ENCODE measurements at places on chromosomes 5 and 9.

- DNase-seq = no peak
Measured at GRCh38 chr9:102974530-102974929, 20.6 kb upstream of the CYLC2 start.

DNA sequence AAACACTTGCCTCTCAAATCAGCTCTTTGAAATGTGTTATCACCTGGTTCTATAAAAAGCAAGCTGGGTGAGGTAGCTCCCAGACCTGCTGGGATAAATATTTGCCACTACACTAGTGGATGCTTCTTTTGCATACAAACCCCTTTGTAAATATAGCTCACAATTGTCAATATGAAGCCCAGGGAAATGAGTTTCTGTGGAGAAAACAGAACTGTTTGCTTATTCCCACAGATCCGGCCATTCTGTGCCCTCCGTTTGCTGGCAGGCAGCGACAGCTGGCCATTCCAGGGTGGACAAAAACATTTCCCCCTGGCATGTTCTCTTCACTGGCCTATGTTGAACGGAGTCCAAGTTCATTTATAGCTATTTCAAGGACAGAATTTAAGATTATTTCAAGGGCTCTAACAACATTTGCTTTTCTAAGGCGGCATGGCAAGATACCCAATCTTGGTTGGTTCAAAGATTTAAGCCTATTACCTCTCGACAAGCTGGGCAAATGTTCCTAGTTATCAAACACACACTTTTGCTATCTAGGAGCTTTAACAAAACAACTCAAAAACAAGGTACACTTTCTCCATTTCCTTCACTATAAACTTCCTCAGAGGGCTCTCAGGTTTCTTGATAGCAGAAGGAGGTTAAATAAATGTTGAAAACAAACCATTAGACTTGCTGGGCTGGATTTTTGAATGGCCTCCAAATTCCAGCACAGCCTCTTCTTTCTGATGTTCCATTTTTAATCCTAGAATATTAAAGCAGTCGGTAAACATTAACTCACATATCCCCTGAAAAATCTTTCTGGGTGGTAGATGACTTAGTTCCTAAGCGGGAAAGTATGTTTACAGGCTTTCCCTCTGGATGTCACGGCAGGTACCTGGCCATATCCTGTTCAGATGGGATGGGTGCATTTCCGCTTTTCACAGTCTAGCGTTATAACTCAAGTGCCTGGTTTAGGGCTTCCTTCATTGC, 332.3 kb downstream of the PLK2 start:
- no peak for DNase-seq

DNA sequence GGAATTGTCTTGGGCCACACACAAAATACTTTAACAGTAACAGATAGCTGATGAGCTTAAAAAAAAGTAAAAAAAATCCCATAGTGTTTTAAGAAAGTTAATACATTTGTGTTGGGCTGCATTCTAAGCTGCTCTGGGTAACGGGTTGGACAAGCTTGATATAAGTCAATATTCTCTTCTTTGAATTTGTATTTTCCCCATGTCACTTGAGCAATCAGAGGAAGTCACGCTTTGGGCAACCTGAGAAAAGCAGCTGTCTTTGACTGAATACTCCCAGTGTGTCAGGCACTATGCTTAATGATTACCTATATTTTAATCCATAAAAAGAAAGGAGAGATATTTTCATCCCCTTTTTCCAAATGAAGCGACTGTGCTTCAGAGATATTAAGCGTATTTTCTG, 84.9 kb downstream of the ATP10B start:
- no peak for DNase-seq

DNA sequence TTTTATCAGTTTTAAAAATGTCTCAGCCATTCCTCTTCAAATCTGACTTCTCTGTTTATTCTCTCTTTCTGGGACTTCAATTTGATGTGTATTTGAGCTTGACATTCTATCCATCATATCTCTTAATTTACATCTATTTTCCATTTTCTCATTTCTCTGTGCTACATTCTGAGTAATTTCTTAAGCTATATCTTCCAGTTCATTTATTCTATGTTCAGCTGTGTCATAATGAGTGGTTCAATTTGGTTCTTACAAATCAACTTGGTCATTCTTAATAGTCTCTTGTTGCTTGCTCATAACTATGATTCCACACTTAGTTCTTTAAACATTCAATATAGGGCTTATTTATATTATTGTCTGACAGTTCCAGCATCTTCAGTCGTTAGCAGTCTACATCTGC, 16.9 kb downstream of the CKMT2 start:
- no peak for DNase-seq

DNA sequence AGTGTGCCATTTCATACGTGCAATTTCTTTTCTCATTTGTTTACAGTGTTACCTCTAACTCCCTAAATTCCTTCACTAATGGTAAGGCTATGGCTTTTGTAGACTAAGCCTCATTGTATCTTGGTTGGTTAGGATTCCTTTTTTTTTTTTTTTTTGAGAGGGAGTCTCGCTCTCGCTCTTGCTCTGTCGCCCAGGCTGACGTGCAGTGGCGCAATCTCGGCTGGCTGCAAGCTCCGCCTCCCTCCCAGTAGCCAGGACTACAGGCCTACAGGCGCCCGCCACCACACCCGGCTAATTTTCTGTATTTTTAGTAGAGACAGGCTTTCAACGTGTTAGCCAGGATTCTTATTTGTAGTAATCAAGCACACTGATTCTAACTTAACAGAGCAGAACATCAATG, 57.7 kb downstream of the SPEF2 start:
- DNase-seq = no peak

DNA sequence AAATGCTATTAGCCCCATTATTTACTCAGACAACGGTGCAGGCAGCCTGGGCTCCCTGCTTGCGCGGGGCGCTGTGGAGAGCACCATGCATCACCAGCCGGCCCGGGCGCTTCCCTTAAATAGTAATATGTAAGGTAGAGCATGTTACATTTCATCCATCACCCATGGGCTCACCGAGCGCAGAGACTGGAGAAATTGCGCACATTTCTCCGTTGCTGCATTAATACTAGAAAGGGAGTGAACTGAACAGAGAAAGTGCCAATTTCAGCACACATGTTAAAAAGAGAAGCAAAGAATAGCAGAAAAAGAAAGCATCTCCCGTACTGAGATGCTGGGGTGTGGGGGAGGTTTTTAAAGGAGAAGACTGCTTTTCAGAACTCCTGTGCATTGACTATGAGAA, 400.3 kb downstream of the ZSWIM6 start:
- DNase-seq = no peak

GRCh38 chr9:131312822-131313770, 23.6 kb downstream of the PLPP7 start:
- no peak for DNase-seq

DNA sequence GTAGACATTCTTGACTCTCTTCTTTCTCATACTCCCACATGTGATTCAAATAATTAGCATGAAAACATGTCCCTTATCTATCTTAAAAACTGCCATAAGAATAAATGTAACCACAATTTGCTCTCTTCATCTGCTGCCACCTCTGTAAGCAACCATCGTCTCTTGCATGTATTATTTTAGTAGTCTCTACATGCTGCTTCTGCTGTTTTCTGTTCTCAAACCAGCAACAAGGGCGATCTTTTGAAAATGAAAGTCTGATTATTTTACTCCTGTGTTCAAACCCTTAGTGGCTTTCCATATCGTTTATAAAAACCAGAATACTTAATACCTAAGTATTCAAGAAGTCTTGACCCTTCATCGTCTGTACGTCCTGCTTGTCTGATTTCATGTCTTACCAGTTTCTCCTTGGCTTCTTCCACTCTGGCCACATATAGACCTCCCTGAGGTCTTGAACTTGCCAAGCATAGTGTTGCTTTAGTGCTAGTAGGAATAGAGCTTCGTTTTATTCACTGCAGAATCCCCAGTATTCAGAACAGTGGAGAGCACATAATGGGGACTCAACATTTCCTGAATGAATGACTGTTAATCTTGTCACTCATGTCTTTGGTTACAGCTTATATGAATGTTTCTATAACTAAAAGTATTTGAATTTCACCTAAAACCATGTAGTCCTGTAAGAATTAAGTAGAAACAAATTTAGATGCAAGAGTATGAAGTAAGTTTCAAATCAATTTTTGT, 10.6 kb downstream of the CDC42SE2 start:
- no peak for DNase-seq

DNA sequence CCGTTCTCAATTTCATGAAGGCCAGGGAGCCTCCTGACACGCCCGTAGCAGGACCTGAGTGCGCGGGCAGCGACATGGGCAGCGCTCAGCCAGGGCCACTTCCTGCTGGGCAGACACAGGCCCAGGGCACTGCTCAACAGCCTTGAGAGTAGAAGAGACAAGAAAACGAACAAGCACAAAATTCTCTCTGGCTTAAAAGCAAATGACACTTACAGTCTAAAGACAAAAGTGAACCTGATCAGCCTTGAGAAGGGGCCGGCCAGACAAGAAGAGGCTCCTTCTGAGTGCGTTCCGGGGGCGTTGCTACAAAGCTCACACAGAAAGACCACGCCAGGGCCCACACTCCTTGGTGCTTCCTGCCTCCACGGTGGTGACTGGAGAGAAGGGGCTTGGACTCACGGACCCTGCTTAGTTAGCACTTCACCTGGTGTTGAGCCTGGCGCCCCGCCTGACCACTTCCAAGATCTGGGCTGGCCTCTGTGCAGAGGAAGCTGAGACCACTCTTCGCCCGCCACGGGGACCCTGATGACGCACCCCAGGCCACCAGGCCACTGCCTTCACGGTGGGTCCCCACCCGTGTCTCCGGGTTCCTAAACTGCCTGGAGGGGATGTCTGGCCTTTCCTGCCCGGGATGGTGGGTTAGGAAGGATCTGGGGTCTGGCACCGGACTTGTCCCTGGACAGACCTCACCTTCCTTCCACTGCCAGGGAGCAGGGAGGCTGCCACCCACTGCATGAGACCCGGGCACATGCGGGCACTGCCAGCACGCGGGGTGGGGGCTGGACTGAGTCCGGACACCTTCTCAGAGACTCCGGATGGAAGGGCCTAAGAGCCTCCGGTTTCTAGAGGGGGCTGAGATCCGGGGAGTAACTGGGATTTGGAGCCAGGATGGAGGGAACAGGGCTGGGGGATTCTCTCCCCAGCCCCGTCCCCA, 1.3 kb downstream of the SLC12A7 start:
- no peak for DNase-seq

DNA sequence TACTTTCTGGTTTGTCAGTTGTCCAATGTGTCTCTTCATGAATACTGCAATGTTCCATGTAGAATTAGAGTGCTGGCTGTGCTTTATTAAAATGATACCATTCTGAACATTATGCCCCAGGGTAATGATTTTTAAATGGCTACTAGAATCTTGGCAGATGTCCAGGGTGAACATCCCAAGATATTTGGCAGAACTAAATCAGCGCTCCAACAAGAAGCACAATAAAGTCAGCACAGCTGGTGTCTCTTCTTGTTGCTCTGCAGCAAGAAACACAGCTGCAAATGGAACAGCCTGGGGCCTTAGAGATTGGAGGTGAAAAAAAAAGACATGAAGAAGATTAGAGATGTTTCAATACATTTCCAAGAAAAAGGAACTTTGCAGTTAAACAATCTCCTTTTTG, 248.3 kb downstream of the CDH18 start:
- DNase-seq = no peak

- DNase-seq = no peak
Measured at GRCh38 chr9:36623280-36623679, 50.6 kb downstream of the MELK start.

Data from stimulated activated CD8-positive, alpha-beta memory T cell treated with anti-CD3 and anti-CD28 coated beads, Interleukin-15, amount 100 ng/mL, for 1 hour (primary cell).